RKO (cell line): ENCODE measurements at places on chromosomes 13 and 19.

DNA sequence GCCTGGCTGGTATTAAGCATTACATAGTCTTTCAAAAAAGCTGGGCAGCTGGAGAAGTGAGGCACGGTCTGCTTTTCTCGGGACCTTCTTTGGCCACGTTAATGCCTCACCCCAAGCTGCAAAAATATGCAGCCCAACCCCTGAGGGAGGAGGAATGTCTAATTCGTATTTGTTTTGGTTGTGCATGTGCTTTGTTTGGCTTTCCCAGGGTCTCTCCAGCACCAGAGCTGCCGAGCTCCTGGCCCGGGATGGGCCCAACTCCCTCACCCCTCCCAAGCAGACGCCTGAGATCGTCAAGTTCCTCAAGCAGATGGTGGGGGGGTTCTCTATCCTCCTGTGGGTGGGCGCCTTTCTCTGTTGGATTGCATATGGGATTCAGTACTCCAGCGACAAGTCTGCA is 7.9 kb downstream of the ATP12A start:
- no peak for DNase-seq

- DNase-seq: no peak
These were observed 117.9 kb upstream of the GPR12 start for GRCh38 chr13:26878438-26878837.

GRCh38 chr13:39968646-39969475 is 313.4 kb downstream of the COG6 start:
- no peak for DNase-seq

DNA sequence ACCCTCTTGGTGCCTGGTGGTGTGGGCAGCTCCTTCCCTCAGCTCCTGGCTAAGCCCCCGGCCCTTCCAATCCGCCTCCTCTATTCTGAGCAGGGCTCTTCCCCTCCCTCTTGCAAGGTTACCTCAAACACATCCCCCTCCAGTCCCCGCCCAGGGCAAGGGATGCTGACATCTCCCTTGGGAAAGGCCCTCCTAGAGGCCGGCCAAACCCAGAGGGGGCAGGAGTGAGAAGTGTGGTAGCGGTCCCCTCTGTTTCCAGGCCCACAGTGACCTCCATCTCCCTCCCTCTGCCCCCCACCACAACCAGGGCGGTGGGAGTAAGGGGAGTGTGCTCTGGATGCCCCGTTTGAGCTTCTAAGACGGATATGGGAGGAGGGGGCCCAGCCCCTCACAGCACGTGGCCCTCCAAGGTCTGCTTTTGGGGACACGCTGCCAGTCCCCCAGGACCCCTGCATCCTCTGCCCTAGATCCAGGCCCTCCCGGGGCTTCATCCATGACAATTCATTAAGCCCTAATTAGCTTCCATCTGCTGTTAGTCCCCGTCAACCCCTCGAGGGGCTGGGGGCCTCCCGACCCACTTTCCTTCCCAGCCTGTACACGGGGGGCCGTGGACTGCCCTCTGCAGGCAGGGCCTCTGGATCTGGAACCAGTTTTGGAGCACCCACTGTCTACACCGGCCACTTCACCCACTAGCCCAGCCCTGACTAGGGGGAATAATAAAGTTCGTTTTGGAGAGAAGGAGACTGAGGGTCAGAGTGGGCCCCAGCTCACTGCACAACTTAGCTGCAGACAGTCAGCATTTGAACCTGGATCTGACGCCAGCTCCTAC is 2.3 kb downstream of the LINGO3 start:
- no peak for DNase-seq

- peak; percentile 66 for DNase-seq
These were observed 725.2 kb upstream of the SLITRK1 start for GRCh38 chr13:84607261-84608013.
